ENCODE measurements at places on chromosomes 16 and 17.

DNA sequence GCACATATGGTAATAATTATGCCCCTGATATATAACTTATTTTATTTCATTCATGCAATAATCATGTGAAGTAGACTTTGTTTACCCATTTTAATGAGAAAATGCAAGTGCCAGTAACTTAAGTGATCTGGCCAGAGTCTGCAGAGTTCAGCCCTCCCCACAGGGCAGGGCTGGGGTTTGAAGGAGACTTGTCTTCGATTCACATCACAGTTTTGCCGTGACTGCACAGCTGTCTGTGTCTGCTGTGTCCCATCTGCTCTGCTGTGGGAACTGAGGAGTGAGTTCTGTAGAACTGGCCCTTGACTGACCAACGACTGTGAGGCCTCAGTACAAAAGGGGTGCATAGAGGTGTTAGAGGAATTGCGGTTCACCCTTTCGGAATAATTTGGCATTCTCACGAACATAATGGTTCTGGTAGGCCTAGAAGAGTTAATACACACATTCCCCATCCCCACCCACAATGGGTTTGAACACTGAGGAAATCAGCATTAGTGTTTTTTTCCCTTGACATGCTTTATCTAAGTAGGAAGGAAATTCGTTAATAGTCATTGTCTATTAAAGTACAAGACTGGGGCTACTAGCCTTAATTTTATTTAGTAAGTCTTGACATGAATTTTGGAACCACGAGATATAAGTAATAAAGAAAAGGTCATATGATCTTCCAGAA lies 113.6 kb upstream of the MON1B start:
- DNase-seq: no peak

GRCh38 chr17:79942591-79943346 lies 92.9 kb downstream of the TBC1D16 start:
- DNase-seq: no peak

DNA sequence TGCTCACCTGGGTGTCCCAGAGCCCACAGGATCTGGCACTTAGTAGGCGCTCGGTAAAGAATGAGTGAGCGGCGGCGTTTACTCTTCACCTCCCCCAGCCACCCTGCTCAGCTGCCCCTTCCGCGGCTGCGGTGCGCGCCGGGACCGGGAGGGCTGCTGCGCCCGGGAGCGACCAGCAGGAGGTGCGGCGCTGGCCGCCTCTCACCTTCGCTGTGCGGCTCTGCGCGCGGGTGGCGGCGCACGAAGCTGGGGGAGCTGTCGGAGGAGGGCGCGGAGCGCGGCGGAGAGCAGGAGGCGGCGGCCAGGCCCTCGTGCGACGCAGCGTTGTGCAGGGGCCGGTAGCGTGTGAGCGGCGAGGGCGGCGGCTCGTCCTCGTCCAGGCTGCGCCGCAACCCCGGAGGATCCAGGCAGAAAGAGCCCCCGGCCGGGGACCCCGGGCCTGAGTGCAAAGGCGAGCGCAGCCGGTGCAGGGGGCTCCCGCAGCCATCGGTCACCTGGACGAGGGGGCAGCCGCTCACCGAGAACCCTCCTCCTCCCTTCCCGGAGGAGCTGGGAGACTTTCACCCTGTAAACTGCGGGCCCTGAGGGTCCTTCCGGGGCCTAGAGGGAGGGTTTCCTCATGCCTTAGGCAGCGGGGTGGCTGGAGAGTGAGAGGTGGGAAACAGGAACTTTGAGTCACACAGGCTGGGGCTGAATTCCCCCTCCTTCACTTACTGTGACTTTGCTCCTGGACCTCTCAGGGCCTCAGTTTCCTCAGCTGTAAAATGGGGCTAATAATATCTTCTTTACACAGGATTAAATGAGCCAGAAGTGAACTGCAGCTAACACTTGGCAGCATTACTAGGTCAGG lies 12.5 kb downstream of the SAMD14 start:
- peak; percentile 65 for DNase-seq

DNA sequence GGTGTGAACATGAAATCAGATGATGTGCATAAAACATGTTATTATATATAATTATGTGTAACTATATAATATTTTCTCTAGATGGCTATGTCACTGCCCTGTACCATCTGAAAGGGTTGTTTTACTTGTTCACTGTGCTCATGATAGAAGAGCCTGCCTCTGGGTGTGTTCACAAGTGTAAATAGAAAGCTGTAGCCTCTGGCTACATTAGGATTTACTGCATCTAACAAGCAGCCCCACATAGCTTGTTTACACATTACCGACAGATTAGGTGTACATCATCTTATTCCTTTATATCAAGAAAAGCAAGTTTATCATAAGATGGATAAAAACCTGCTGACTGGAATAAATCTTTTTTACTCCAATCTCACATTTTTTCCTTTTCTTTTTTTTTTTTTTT lies 46.1 kb downstream of the CHD9 start:
- no peak for DNase-seq

DNA sequence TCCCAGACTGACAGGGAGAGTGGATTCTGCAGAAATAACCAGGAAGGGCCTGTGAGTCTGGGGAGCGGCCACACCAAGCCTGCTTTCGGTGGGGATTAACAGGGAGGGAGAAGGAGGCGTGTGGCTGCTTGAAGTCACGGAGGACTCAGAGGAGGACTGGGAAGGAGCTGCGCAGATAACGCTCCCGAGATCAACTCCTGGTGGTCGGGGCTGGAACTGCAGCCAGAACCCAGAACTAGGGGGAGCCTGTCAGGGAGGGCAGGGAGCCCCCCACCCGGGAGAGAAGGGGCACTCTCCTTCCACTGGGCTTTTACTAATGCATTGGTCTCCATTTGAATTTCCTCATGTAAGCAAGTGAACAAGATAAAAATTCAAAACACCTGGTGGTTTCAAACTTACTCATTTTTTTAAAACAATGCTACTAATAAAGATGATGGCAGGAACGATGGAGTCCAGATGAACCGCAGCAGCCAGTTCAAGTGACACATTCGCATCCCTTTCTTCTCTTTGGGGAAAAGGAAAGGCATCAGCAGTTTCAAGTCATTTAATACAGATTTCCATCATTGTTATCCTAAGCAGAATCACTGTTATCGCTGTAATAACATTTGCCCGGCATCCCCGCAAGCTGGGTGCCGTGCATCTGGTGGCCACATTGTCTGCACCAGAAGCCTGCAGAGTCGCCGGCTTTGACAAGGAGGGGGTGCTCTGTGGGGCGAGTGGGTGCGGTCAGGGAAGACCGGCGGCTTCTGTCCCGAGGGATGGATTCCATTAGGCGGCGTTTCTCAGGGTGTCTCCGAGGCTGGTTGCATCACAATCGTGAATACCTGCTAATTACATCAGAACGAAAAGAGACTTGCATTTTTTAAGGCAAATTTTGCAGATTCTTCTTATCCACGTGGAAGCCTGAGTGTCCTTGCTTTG lies 183.0 kb downstream of the FOXL1 start:
- DNase-seq: no peak

Measured in NCI-H510A treated with DMSO at 0.1 percent for 48 hours (cell line).